ENCODE measurements at places on chromosomes 2 and 18.

- DNase-seq: no peak
Measured at GRCh38 chr2:206531996-206532543, 88.7 kb downstream of the ADAM23 start.

DNA sequence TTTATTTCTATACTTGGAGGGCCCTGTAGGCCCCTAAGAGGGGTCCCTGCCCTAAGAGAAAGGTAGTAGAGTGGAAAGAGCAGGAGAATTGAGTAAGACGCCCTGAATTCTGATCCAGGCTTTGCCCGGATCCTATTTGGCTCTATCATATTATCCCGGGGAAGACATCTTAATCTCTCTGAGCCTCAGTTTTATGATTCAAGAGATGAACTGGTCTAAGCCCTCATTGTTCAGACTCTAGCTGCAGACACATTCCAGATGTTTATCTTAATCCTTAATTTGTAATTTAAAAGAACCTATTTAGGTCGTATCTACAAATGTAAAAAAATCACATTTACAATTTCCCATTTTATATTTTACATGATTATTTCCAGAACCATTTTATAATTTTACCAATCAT, 220.1 kb downstream of the AGPS start:
- DNase-seq: no peak

DNA sequence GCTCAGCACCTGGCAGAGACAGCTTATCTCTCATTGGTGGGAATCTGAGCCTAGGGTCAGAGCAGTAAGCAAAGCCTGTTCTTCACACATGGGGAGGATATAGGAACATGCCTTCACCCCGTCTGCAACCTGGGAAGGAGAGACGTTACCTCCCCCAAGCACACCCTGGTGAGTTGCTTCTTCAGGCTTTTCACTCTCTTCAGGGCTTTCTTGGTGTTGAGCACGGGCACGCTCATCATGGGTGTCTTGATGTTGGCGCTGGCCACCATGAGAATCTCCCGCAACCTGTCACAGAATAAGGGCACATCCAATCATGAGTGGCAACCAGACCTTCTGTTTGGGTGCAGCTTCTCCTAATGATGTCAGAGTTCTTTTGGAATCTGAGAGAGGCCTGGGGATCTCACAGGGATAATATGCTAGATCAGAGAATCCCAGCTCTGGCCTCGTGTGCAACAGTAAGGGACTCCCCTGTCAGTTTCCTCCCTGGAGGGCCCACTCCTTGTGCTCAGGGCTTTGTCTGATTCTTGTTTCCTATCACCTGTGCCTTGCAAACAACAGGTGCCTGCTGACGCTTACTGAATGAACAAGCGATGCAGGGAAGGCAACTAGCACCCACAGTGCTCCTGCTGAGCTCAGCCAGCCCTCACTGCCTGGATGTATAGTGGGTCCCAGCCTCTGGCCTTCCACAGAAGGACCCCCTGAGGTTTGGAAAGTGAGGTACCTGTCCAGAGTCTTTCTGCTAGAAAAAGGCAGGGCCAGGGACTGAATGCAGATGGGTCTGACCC, 66.3 kb downstream of the POLR1A start:
- DNase-seq: no peak

DNA sequence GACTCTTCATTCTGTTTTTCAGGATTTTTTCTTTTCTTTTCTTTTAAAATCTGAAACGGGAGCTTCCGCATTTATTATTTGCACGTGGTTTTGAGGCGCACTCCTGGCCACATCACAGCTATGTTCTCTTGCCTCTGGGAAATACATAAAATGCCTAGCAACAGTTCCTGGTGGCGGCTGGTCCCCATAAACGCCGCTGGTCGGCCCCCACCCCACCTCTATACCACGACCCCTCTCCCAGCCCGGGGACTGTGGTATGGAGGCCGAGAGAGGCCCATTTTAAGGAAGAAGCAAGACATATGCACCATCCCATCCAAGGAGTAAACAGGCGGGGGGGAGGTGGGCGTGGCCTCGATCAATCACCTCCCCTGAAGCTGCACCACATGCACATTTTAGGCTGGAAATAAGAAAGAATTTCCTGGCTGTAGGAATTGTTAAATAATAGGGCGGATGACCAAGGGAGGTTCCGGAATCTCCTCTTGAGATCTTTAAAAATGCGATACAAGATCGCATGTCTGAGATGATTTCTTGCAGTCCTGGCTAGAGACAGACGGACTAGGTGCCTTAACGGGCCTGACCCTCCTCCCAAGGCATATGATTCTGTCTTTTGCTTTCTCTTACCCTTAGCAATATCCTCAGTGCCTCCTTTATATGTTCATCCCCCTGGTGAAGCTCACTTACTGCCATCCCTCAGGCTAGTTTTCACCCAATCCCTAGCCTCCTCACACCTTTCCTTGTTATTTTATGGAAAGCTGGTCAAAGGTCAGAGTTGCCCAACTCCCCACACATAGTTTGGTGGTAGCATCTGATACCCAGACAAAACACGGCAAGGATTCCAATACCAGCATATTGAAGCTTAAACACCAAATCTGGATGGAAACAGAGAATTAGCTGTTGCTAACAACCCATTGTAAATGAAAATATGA, 82.4 kb downstream of the BCL2 start:
- DNase-seq: no peak

DNA sequence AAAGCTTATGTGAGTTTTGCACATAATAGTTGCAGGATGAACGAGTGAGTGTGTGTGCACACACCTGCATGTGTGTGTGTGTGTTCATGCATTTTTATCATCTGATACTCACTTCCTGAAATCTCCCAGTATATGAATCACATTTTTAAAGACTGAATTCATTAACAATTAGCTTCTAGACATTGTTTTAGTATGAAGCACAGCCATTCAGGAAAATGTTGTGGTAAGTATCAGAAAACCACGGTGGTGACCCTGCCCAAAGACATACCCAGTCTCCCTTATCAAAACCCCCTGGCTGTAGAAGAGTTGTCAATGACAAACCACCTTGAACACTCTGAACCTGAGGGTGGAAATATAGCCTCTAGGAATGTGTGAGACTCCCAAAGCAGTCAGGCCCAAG, 220.8 kb downstream of the ALK start:
- DNase-seq: no peak

GRCh38 chr2:19963386-19963785, 26.5 kb downstream of the WDR35 start:
- DNase-seq: no peak

GRCh38 chr18:43914018-43914417, 636.7 kb upstream of the SYT4 start:
- DNase-seq: no peak

GRCh38 chr2:191215666-191216065, 29.5 kb upstream of the MYO1B start:
- no peak for DNase-seq

GRCh38 chr2:241551998-241552737, 6.4 kb upstream of the BOK start:
- no peak for DNase-seq

DNA sequence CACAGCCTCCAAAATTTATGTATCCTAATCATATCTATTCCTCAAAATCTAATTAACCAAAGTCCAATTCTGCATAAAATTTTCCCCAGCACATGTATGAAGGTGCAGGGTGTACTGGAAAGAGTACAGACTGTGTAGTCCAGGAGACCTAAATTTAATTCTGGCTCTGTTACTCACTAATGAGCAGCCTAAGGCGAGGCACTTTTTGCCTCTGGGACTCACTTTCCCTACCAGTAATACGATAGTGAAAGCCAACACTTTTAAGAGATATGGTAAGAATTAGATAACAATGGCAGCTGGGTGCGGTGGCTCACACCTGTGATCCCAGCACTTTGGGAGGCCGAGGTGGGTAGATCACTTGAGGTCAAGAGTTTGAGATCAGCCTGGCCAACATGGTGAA, 177.7 kb downstream of the PIEZO2 start:
- no peak for DNase-seq

DNA sequence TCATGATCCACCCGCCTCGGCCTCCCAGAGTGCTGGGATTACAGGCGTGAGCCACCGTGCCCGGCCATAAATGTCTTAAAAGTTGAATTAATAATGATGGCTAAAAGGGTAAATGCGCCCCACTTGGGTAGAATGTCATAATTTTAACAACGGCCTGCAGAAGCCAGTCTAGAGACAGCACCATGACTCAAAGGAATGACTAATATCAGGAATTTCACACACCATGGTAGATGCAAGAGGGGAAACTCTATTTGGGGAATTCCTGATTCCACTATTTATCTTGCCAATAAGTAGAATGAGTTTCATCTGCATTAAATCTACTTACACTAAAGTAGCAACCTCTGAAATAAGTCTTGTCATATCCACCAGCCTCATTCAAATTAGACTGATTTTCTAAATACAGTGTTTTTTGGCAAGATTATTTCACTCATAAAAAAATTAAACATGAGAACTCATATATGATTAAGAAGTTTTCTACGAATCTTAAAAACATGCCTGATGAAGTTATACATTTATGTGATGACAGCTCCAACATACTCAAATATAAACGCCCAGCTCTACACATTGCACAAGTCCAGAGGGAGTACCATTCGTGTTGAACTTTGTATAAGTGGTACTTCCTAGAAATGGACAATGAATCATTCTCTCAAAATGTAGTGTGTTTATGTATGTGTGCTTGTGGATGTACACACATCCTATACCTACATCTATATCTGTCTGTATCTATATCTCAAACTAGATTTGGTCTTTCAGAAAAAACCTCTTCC, 309.7 kb downstream of the IRS1 start:
- no peak for DNase-seq

DNA sequence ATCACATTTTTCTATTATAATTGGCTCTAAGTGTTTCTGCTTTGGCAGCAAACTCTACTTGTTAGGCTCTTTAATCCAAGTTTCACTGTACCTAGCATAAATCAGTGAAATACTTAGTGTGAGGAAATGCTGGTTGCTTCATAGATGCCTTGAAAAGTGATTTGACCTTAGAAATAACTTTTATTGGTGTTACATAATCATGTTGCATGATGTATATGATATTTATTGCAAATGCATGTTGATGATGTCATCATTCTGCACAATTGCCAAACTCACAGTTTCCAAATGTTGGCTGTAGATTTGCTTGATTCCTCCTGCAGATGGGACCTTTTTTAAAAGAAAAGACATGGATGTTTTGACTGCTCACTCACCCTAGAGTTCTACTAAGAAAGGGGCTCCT, 137.6 kb upstream of the BCL2L11 start:
- no peak for DNase-seq

- DNase-seq: no peak
Measured at GRCh38 chr2:68466778-68467076, 367 bp downstream of the FBXO48 start.

GRCh38 chr18:58392324-58393000, 236.4 kb downstream of the ALPK2 start:
- DNase-seq: no peak

DNA sequence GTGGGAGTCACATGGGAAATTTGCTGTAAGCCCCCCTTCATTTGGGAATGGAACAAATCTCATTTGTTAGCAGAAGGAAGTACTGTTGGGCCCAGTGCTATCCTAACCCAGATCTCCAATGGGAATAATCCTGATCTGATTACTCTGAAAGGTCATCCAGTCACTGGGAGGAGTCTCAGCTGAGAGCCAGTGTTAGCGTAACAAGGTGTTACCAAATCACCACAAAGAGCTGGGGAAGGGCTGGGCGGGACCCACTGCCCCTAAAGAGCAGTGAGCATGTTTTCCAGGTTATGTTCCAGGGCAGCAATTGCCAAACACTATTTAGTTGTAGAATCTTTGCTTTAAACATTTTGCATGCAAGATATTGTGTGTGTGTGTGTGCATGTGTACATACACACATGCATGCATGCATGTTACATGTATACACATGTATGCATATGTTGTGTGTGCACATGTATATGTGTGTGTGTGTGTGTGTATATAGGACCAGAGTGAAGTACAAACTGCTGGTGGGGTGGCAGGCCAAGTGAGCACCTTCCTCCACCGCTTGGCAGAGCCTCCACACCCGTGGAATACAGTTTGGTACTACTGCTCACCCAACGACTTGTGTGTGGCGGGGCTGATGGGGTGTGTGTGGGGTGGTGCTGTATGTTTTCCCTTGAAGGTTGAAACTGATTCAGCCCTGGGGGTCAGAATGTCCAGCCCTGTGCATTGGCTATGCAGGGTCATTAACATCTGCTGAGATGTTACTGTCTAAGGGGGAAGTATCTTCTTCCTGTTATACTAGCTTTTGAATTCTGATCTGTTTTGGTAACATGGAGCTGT, 15.2 kb downstream of the INPP5D start:
- no peak for DNase-seq

DNA sequence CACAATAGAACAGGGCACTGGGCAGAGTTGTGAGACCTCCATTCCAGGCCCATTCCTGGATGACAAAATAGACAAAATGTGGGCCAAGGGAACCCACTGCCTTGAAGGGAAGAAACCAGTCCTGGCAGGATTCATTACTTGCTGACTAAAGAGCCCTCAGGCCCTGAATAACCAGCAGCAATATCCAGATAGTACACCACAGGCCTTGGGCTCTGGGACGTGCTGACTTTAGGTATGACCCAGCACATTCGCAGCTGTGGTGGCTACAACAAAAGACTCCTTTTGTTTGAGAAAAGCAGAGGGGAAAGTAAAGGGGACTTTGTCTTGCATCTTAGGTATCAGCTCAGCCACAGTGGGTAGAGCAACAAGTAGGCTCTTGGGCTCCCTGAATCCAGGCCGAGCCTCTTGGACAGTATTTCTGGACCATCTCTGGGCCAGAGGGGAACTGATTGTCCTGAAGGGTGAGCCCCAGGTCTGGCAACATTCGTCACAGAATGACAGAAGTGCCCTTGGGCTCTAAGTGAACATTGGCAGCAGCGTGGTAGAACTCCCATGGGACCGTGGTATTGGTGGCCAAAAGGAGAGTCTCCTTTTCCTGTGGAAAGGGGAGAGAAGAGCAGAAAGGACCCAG, 89.9 kb upstream of the CD226 start:
- no peak for DNase-seq

DNA sequence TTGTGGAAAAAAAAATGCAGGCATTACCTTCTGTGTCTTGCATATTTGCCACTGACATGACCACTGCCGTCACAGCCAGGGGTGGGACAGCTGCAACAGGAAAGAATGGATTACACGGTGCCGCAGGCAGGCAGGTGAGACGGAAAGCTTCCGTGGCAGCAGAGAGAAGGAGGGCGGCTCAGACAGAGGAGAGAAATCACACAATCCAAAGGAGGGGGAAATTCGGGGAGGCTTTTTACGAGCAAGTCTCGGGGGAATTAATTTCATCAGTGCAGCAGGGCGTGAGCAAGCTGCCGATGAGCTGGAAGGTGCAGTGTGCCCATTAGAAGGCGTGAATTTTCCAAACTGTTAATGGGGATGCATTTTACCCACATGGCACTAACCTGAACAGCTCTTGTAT, 234.8 kb upstream of the PXDN start:
- no peak for DNase-seq

DNA sequence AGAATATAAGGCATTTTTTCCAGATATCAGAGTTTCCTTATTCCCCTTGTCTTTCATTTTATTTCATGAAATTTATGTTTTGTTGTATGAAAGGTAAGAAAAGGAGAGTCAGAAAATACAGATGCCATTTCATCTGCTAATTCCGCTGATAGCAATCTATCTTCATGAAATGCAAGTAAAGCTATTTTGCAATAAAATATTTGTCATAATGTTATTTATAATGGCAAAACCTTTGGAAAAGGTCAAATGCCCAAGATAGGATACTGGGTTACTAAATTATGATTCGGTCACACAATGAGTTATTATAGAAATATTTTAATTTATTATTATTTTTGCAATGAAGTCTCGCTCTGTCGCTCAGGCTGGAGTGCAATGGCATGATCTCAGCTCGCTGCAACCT, 124.2 kb downstream of the SPP2 start:
- no peak for DNase-seq

GRCh38 chr2:95024960-95025405, 525 bp upstream of the MAL start:
- no peak for DNase-seq

All from naive B cell (primary cell).